ENCODE measurements at places on chromosomes 2 and 18.

DNA sequence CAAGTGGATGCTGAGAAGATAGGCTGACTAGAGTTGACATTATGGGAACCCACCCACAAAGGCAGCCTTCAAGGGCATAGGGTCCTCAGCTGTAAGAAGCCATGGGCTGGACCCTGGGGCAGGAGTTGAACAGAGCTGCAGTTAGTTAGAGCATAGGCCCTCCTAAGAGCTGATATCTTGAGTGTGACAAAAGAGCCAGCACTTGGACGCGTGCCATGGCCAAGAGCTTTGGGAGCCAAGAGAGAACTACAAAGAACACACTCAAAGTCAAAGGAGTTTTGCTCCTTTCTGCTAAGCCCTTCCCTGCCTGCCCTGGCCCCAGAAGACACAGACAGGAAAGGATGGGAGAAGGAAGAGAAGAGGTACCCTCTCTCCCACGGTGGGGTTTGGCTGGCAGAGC lies 29.9 kb upstream of the AGAP1 start:
- H3K4me1 ChIP-seq: no peaks in the 10 kb centered on the region
- no peak for DNase-seq
- no peak overlapping the region for H3K27ac ChIP-seq
- no peak overlapping the region for H3K4me3 ChIP-seq

DNA sequence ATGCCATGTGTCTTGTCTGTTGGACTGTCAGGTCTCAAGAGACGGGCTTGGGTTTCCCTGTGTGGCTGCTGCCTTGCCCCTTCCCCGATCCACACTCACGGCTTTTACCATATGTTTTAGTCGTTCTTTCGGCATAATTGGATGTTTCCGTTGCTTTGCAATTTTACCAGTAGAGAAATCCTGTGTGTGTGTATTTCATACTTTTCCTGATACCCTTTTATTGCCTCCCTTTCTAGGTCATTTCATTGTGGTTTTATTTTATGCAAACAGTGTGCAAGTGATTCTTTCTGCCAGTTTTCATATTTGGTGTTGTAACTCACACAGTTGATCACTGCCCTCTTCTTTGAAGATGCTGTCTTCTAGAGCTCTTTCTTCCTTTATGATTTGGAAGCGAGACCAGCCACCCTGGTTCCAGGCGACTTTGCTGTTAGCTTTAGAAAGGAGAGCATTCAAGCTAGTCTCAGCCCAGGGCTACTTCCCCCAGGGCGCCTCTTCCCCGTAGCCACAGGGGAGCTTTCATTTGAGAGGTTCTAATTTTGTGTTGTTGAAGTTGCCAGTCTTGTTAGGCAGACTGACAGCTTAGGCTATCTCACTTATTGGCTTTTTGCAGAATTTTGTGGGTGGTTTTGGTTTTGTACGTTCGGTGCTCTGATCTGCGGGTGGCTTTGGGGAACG lies 17.0 kb downstream of the SH3BP4 start:
- H3K27ac ChIP-seq: no peak overlapping the region
- no peaks in the 10 kb centered on the region for H3K27me3 ChIP-seq
- no peaks in the 10 kb centered on the region for H3K36me3 ChIP-seq
- peaks cover 35% of the 10 kb centered on the region for H3K4me1 ChIP-seq

GRCh38 chr2:24115057-24115456 lies 8.1 kb downstream of the PFN4 start:
- no peaks in the 10 kb centered on the region for H3K27me3 ChIP-seq
- no peaks in the 10 kb centered on the region for H3K36me3 ChIP-seq
- no peak overlapping the region for H3K4me3 ChIP-seq
- H3K27ac ChIP-seq: no peak overlapping the region

DNA sequence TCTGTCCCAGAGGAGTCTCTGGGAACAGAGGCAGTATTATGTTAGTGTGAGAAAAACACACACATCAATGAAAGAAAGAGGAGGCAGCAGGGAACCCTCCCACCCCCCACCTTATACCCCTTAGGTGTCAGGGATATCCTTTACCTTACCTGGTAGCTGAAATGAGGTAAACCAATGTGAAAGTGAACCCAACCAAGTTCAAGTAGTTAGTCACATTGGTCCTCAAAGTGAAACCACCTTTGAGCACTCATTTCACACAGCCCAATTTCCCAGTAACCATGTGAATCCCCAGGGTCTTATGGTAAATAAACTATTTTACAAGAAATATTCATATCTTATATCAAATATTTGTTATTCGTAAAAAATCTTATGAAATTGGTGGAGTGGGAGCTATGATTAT lies 377.8 kb downstream of the LRATD1 start:
- no peak overlapping the region for H3K27ac ChIP-seq
- no peaks in the 10 kb centered on the region for H3K36me3 ChIP-seq
- DNase-seq: no peak
- H3K27me3 ChIP-seq: no peaks in the 10 kb centered on the region
- H3K4me3 ChIP-seq: no peak overlapping the region
- H3K4me1 ChIP-seq: no peaks in the 10 kb centered on the region

- H3K27ac ChIP-seq: no peak overlapping the region
- no peaks in the 10 kb centered on the region for H3K27me3 ChIP-seq
- no peak overlapping the region for H3K4me3 ChIP-seq
Observed at GRCh38 chr18:49342690-49343089, 117.8 kb downstream of the DYM start.

DNA sequence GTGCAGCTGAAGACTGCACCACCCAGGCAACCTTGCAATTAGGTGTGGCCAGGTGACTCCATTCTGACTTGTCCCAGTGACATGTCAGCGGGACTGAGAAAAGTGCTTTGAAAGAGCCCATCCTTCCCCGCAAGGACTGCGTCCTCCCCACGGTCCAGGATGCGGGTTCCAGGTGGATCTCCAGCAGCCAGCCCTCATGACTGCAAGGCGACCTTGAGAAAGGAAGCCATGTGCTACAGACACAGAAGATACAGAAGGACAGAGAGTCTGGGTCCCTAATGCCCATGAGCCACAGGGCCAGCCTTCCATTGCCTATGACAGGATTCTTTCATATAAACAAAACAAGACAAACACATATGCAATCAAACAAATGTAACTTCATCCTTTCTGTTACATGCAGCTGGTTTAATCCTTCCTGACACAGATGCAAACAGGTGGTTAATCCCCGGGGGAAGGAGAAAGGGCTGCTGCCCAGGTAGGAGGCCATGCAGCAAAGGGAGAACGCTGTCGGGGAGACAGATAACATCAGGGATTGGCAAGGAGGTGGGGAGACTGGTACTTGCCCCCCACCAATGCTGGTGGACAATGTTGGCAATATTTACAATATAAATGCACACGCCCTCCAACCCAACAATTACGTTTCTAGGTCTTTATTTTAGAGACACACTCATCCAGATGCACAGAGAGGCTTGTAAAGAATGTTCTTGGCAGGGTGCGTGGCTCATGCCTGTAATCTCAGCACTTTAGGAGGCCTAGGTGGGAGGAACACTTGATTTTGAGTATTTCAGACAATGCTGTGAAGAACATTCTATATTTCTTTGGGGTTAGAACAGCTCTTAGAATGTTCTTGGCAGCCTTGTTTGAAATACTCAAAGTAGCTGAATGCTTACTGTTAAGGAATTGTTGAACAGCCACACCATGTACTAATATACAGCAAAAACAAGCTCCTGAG lies 64.8 kb downstream of the NCAPH start:
- no peaks in the 10 kb centered on the region for H3K27me3 ChIP-seq
- no peaks in the 10 kb centered on the region for H3K4me1 ChIP-seq
- H3K36me3 ChIP-seq: no peaks in the 10 kb centered on the region
- H3K4me3 ChIP-seq: no peak overlapping the region
- H3K27ac ChIP-seq: no peak overlapping the region

GRCh38 chr2:183927406-183928325 lies 670.7 kb upstream of the ZNF804A start:
- H3K4me1 ChIP-seq: no peaks in the 10 kb centered on the region
- peak overlapping the region; percentile 25 for H3K27ac ChIP-seq
- peak; percentile 36 for DNase-seq
- no peaks in the 10 kb centered on the region for H3K27me3 ChIP-seq
- H3K36me3 ChIP-seq: no peaks in the 10 kb centered on the region
- no peak overlapping the region for H3K4me3 ChIP-seq

- H3K36me3 ChIP-seq: no peaks in the 10 kb centered on the region
- H3K4me1 ChIP-seq: no peaks in the 10 kb centered on the region
- no peak overlapping the region for H3K27ac ChIP-seq
- no peaks in the 10 kb centered on the region for H3K27me3 ChIP-seq
Observed at GRCh38 chr2:133061874-133062593, 392.0 kb upstream of the LYPD1 start.

- H3K27me3 ChIP-seq: no peaks in the 10 kb centered on the region
- peak overlapping the region; percentile 68 for H3K27ac ChIP-seq
- peaks cover 30% of the 10 kb centered on the region for H3K4me1 ChIP-seq
- peaks cover 3% of the 10 kb centered on the region for H3K36me3 ChIP-seq
Observed at GRCh38 chr2:54635554-54636152, 87.8 kb upstream of the EML6 start.

GRCh38 chr2:25920336-25920735 lies 42.0 kb upstream of the ASXL2 start:
- no peaks in the 10 kb centered on the region for H3K27me3 ChIP-seq
- no peaks in the 10 kb centered on the region for H3K4me1 ChIP-seq
- DNase-seq: no peak
- H3K27ac ChIP-seq: no peak overlapping the region
- H3K36me3 ChIP-seq: no peaks in the 10 kb centered on the region

- no peaks in the 10 kb centered on the region for H3K27me3 ChIP-seq
- H3K36me3 ChIP-seq: no peaks in the 10 kb centered on the region
- peaks cover 36% of the 10 kb centered on the region for H3K4me1 ChIP-seq
Observed at GRCh38 chr2:42843131-42843530, 50.7 kb upstream of the HAAO start.

DNA sequence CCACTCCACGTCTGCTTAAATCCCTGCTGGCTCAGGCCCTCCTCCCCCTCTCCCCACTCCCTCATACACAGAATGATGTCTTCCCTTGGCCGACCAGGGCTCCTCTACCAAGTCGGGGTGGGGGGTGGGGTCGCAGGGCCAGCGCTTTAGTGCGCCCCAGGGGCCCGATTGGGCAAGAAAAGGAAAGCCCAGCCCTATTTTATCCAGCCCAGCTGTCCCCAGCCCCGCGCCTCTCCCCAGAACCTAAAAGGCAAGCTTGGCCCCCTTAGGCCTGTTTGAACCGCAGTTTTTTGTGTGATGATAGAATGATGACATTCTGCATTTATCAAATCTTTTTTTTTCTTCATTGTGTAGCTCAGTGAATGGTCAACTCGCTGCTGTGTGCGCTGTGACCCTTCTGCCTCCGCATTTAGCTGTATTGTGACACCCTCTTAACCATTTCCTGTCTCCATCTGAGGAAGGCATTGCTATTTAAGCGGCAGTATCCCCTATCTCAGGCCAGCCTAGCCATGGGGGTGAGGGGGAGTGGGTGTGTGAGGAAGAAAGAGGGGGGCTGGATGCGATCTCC lies 231.4 kb downstream of the HAUS1 start:
- peak overlapping the region; percentile 77 for H3K4me3 ChIP-seq
- H3K27me3 ChIP-seq: peaks cover 53% of the 10 kb centered on the region
- no peaks in the 10 kb centered on the region for H3K36me3 ChIP-seq
- no peak for DNase-seq
- peak overlapping the region; percentile 37 for H3K27ac ChIP-seq

DNA sequence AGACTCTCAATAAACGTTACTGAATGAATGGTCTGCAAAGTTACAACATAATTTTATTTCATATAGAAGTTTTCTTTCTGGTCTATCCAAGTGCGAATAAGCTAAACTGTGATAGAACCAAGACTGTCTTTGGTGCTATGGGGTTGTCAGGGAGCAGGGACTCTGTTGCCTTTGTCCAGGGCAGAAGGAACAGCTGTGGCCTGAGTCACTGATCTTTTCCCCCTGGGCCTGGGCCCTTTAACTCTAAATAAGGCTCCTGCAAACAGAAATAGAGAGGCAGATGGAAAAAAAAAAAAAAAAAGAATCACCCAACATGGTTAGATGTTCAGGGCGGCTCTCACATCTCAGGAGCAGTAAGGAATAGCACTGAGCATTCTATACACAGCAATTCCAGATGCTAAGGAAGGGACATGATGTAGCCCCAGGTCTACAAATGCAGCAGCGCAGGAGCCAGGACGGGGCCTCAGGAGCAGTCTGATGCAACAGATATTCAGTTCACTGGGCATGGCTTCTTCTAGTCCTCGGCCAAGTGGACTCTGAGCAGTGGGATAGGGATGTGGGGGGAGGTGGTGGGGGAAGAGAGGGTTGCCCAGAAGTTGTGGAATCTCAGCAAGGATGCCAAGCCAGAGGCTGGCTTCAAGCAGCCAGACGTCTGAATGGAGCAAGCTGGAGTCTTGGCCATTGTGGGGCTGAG lies 247.1 kb upstream of the SIX2 start:
- no peak for DNase-seq
- H3K36me3 ChIP-seq: no peaks in the 10 kb centered on the region
- H3K4me3 ChIP-seq: no peak overlapping the region
- peaks cover 17% of the 10 kb centered on the region for H3K4me1 ChIP-seq
- peaks cover 3% of the 10 kb centered on the region for H3K27me3 ChIP-seq

GRCh38 chr2:3619033-3619432 lies 24.1 kb downstream of the COLEC11 start:
- no peak overlapping the region for H3K4me3 ChIP-seq
- no peak for DNase-seq
- no peaks in the 10 kb centered on the region for H3K4me1 ChIP-seq
- no peaks in the 10 kb centered on the region for H3K27me3 ChIP-seq
- no peak overlapping the region for H3K27ac ChIP-seq
